Activated T-helper 1 cell treated with Interleukin-2 at 50 U/mL for 16 hours (primary cell): ENCODE measurements at places on chromosomes 2 and 18.

DNA sequence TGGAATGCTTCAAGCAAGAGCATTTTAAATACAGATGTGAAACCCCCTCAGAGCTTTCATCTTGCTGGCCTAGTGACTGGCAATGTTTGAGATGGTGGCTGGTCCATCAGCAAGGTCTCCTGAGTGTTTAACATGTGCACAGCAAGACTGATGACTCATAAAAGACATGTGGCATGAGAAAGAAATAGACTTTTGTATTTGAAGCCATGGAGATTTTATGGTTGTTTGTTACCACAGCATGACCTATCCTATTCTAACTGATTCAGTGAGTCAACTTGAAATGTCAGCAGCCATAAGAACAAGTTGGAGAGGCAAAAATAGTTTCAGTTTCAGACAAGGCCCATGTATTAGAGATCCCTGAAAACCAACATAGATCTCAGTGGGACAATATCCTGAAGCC lies 154.7 kb upstream of the LYPD1 start:
- no peak for DNase-seq

DNA sequence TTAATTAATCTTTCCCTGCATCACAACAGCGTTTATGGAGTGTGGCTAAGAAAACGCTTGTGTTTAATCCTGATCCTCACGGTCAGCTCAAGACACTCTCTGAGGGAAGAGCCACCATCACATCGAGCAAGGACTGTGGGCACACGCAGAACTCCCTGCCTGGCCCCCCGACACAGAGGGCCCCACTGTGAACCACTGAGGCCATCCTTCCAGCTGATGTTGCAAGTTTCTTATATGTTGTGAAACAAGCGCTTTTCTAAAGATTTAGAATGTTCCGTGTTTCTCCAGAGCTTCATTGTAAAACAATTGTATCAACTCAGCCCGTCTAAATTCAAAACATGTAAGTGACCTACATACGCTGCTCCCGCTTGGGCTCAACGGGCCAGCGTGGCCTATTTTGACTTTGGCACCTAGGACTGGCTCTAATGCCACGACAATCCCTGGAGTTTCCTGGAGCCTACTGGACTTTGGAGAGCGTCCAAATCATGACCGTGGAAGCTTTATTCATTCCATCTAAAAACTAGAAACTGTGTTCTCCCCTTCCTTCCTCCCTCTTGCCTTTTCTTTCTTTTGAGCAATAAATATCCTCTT lies 34.9 kb downstream of the SERPINE2 start:
- DNase-seq = no peak

GRCh38 chr2:201450954-201451291 lies 335 bp downstream of the TRAK2 start:
- no peak for DNase-seq

DNA sequence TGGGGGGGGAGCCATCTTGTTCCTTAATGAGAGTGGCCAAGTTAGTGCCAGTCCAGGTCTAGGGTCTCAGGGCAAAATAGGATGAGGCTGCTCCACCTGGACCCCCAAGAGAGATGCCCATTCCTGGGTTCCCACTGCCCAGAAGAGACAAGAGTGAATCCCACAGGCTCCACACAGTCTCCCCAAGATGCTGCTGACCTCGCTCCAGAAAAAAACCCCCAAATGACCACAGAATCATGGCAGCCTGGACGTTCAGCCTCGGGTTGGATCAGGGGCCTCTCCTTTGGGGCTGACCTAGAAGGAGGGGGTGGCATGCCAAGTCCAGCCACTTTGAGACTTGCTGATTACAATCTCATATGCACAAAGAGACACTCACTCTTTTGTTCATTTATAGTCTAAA lies 25.1 kb downstream of the STAT1 start:
- no peak for DNase-seq

DNA sequence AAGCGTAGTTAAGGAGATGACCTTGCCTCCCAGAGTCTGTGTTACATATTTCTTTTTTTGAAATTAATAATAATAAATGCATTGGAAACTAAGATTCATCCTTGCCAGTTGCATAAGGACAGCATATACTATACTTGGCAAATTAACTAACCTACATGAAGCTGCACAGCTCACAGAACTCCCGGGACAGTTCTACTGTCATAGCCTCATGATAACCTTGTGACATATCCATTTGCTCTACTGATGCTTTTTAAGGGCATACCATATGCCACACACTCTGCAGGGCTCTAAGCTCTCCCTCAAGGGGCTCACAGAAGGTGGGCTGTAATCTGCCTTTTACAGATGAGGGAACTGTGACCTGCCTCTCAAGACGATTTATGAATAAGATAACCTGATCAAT lies 3.8 kb downstream of the ITGB1BP1 start:
- no peak for DNase-seq

DNA sequence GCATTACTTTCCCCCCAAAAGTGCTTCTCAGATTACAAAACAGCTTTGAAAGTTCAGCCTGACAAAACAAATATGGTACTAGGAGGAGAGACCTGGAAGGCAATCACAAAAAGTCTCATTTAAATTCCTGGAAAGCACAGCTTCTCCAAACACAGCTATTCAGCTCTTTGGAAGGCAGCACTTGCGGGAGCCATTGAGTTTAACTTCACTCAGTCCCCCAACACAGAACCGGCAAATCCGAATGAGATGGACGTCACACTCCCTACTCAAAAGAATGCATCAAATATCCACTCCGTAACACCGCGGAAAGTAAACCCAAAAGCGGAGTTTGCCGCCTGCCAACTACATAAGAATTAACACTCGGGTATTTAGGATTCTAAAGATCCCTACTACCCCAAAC lies 638 bp downstream of the ST6GAL2 start:
- no peak for DNase-seq

DNA sequence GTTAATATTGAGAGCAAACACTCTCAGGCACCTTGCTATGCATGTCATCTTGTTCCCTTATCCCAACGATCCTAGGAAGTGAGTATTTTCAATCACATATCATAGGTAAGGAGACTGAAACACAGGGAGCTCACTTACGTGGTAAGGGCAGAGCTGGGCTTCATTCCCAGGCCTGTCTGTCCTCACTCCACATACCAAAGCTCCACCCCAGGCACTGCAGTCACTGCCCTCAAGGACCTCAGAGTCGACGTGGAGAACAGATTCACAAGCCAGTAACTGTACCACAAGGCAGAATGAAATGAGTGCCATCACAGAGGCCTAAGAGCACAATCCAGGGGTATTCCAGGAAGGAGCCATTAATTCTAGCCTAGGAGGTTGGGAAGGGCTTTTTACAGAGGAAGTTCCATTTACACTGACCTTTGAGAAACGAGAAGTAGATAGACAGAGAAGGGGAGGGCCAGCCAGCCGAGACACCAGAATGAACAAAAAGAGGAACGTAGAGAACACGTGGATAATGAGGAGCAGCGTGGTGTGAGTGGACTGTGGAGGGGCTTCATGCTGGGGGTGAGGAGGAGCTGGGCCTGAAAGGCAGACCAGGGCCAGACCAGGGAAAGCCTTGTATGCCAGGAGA lies 48.6 kb downstream of the KIAA2012 start:
- DNase-seq = no peak

DNA sequence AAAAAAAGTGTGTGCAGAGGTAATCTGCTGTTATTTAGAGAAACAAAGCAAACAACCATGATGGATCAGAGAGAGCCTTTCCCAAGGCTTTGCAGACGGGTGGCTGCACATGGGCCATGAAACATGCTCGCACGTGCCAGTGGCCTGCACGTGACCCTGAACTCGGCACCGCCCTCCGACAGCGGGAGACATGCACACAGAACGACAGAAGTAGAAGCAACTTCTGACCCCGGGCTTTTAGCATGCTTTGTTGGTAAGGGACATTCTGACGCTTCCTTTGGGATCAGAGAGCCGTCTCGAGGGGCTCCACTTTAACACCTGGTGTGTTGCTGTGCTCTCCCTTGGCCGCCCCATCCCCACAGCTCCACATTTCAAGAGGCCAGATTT lies 112.5 kb downstream of the KCNF1 start:
- no peak for DNase-seq

DNA sequence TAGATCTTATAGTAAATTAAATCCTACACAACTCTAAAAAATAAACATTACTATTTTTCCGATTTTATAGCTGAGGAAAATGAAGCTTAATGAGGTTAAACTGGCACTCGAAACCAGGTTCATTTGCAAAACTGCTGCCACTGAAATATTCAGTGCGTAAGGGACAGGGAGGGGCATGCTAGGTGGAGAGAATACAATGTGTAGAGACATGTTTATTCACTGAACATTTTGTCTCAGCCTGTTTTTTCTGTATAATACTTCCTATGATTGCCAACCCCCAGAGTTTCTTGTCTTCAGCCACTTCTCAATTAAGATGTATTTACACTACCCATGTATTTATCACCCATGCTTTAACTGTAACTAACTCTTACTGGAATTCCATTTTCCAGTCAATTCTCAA lies 31.6 kb upstream of the ZNF804A start:
- DNase-seq = no peak

- DNase-seq = no peak
Measured at GRCh38 chr2:3864943-3865865, 161.8 kb downstream of the DCDC2C start.

DNA sequence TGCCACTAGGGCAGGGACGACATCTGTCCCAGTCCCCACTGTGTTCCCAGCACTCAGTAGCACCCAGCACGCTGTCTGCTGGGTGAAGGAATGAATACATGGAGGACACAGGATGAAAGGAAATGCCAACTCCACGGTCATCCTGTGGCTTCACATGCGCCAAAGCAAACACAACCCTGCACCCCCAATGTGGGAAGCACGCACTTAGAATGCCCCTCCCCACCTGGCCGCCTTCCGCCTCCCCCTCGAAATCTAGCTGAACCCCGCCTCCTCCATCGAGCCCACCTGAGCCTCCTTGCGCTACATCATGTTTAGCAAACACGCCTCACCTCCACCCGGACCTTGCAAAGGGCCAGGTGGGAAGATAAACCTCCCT lies 33.9 kb downstream of the ADCY3 start:
- no peak for DNase-seq

DNA sequence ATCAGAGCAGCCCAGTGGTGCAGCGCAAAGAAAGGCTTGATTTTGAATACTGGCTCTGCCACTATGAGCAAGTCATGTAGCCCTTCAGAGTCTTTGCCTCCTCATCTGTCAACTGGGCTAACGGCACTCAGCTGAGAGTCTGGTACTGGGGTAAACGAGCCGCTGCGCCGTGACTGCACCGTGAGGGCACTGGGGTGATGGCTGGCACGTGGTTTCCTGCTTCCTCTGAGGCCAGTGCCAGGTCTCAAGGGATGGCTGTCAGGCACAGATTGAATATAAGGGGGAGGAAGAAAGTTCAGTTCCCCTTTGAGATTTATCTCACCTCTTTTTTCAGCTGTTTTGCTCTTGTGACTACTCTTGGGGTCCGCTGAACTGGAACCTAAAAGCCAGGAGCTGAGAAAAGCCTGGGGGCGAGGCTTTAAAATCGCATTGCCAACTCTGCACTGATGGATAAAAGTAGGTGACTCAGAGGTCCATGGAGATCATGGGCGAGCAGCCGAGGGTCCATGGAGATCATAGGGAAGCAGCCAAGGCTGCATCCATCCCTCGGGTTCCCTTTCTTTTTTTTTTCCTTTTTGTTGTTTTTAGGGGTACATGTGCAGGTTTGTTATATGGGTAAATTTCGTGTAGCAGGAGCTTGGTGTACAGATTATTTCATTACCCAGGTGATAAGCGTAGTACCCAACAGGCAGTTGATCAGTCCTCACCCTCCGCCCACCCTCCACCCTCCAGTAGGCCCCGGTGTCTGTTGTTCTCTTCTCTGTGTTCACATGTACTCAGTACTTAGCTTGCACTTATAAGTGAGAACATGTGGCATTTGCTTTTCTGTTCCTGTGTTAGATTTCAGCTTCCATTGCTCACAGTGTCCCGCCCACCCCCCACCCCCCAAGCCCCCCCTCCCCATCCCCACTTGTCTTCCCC lies 114.3 kb downstream of the SPP2 start:
- peak; percentile 41 for DNase-seq

DNA sequence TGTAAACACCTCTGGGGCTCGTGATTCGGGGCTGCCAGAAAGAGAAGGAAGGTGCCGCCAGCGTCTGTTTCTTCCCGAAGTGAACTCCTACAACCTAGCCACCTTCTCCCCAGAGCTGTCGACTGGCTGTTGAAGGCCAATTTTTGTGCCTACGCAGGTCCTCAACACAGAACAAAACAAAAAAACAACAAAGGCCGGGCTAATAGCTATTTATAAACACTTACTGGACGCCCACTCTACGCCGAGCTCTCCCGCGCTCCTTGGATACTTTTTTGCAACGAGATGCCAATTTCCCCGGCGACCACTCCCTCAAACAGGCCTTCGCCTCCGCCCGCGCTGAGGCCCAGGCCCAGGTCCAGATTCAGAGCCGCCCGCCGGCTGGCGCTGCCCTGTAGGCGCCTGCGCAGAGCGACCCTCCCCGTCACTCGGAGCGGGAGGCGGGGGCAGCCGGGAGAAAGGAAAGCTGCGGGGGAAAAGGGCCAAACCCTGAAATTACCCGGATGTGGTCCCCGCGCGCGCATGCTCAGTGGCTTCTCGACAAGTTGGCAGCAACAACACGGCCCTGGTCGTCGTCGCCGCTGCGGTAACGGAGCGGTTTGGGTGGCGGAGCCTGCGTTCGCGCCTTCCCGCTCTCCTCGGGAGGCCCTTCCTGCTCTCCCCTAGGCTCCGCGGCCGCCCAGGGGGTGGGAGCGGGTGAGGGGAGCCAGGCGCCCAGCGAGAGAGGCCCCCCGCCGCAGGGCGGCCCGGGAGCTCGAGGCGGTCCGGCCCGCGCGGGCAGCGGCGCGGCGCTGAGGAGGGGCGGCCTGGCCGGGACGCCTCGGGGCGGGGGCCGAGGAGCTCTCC lies at the start of gene SMAD4:
SMAD4 (plus strand) TSS at position 520 of the 843 bp plus-strand sequence. CDS start 16,834 bp downstream, outside the sequence.
- DNase-seq = peak; percentile 95
